ENCODE measurements at places on chromosomes 11 and 22. TPM values are rescaled to one million over a fixed set of nuclear protein-coding genes. Genes with fewer than 3 reads are reported as not detected.

MYBPC3 gene
- not detected for total RNA-seq

PDE3B gene
- total RNA-seq = 2.7 TPM

POU2AF3 gene
- total RNA-seq = 0.12 TPM

USP2 gene
- total RNA-seq = 1.00 TPM

TRIM29 gene
- 0.11 TPM for total RNA-seq

VPS51 gene
- total RNA-seq = 153 TPM

NAALAD2 gene
- total RNA-seq = 5.6 TPM

ZFTA gene
- 17.5 TPM for total RNA-seq

GGTLC2 gene
- total RNA-seq = not detected

EFCAB6 gene
- total RNA-seq = 3.6 TPM
